Activated gamma-delta T cell treated with anti-CD3 and anti-CD28 coated beads, Interleukin-2, amount 50 U/mL, for 16 hours (primary cell): ENCODE measurements at places on chromosomes 3 and 15.

DNA sequence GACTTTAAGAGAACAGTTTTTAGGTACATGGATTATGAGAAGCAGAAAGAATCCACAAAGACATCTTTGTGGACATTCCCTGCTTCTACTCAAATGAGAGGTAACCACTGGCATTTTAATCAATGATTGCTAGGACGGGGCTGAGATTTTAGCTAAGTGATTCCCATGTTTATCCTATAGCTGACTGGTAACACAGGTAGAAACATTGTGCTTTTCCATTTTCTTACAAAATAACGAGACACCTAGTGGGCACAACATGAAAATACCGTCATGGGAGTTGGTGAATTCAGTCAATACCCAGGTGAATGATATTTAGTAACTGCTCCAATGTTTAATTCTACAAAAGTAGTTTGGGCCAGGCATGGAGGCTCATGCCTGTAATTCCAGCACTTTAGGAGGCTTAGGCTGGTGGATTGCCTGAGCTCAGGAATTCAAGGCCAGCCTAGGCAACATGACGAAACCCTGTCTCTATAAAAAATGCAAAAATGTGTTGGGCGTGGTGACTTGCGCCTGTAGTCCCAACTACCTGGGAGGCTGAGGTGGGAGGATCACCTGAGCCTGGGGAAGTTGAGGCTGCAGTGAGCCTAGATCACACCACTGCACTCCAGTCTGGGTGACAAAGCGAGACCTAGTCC is 37.2 kb upstream of the DENND4A start:
- no peak for DNase-seq

GRCh38 chr3:151400341-151400740 is 15.8 kb upstream of the P2RY12 start:
- DNase-seq = no peak

DNA sequence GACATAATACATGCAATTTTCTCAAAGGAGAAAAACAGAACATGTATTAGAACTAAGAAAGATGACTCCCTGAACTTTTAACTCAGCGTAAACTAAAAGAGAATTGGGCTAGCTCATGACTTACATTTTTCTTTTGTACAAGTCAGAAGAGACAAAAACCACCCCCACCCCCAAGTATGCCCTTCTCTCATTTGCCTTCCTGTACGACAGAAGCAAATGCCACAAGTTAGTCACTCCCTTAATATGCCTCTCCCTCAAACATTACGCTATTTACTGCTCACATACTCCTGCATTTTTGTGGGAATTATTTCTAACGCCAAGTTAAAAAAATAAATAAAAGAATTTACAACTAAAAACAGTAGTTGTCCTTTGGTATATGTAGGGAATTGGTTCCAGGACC is 22.0 kb downstream of the CPEB1 start:
- DNase-seq = no peak

DNA sequence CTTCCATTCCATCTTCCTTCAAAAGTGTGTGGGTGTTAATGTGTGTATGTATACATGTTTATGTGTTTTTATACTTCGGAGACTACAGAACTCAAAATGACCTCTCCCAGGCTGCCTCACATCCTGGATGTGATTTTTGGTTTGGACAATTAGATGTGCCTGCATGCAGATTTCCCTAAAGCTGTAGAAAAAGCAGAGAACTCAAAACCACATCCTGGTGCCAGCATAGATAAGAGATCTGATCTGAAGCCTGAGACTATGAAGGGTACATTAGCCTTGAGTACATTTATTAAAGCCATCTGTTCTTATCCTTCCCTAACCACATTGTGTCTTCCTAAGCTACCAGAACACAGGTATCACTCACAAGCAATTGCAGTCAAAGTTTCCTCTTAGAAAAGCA is 319.4 kb upstream of the RASGRP1 start:
- no peak for DNase-seq

- no peak for DNase-seq
Observed at GRCh38 chr15:28260722-28261121, 61.3 kb downstream of the HERC2 start.
